ENCODE measurements at places on chromosomes 1 and 21. TPM values are rescaled to one million over a fixed set of nuclear protein-coding genes. Genes with fewer than 3 reads are reported as not detected.

The OLIG2 gene
- total RNA-seq: not detected

The BTBD19 gene
- 0.77 TPM for total RNA-seq

The TSPEAR gene
- total RNA-seq: not detected

The KRTAP6-1 gene
- not detected for total RNA-seq

The ABCG1 gene
- 132 TPM for total RNA-seq

The RIPK4 gene
- total RNA-seq: 35.5 TPM

The CLCC1 gene
- total RNA-seq: 18.7 TPM

The SLAMF9 gene
- 16.6 TPM for total RNA-seq

The NEGR1 gene
- 0.26 TPM for total RNA-seq

The LHX8 gene
- not detected for total RNA-seq

The C1orf185 gene
- total RNA-seq: not detected

The TEDDM1 gene
- total RNA-seq: not detected

The ELF3 gene
- total RNA-seq: 66.1 TPM

The USH2A gene
- total RNA-seq: not detected

The GPR25 gene
- not detected for total RNA-seq

The RHCE gene
- total RNA-seq: 2.0 TPM

The ZNF683 gene
- not detected for total RNA-seq

The AMY2A gene
- total RNA-seq: not detected

All from bronchial epithelial cell (primary cell).